ENCODE measurements at places on chromosomes 4 and X.
A peak's percentile ranks its signal among the peaks of the same experiment; 100 is the strongest.

DNA sequence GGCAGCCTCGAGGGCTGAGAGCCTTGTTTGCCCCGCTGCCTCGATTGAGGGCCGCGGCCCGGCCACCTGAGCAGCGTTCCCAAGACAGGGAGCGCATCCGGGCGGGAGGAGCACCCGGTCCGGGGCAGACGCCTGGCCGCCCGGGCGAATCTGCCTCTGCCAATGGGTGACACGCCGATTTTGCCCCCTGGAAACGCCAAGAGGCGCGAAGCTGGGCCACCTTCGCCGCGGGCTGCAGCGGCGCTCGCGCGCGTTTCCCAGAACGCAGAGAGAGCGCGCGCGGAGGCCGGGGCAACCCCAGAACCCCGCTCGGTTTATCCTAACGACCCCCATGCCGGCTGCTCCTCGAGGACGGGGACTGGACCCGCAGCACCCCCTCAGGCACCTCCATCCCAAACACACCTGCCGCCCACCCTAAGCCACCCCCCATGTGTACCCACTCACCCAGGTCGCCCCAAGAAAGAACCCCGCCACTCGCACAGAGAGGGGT lies 575 bp downstream of the MAP7D2 start:
- DNase-seq = no peak

GRCh38 chr4:77430847-77431246 lies 174.8 kb upstream of the CXCL13 start:
- DNase-seq = no peak

GRCh38 chr4:90057091-90057490 lies 70.1 kb upstream of the CCSER1 start:
- DNase-seq = no peak

- no peak for DNase-seq
These were observed 94.4 kb downstream of the SCD5 start for GRCh38 chr4:82704156-82704555.

DNA sequence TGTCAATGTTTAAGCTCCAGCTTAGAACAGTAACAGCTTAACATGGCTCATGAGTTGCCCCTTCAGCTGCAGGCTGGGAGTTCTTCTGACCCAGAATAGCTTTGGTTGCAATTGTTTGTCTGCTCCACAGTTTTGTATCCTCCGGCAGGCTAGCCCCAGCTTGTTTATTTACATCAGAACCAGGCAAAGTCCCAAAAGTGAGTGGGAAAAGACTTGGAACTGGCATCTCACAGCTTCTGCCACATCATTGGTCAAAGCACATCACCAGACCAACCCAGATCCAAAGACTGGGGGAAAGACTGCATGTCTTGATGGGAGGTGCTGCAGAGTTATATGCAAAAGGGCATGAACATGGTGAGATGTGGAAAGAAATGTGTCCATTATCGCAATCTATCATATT lies 231.2 kb upstream of the CPEB2 start:
- no peak for DNase-seq

- no peak for DNase-seq
These were observed 379.5 kb downstream of the ZIC3 start for GRCh38 chrX:137945470-137945869.

GRCh38 chr4:70737006-70737405 lies 15.2 kb downstream of the RUFY3 start:
- no peak for DNase-seq

DNA sequence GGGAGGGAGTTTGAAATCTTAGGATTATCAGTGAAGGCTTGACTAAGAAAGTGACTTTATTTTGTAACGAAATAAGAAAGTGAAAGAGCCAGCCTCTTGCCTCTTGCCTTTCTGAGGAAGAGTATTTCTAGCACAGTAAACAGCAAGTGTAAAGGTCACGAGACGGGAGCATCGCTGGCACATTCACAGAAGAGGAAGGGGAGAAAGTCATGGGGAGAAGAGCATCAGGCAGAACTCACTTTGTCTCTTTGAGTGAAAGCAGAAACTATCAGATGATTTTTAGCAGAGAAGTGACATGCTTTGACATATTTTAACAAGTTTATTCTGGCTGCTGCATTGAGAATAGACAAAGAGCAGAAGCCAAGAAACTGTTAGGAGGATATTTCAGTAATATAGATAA lies 313.8 kb downstream of the CAMK2D start:
- DNase-seq = no peak

- DNase-seq = no peak
These were observed 28.2 kb downstream of the NHS start for GRCh38 chrX:17403189-17403691.

- DNase-seq = no peak
These were observed 51.7 kb downstream of the GASK1B start for GRCh38 chr4:158121161-158121579.

GRCh38 chr4:118221227-118221800 lies 131.5 kb downstream of the PRSS12 start:
- DNase-seq = no peak

DNA sequence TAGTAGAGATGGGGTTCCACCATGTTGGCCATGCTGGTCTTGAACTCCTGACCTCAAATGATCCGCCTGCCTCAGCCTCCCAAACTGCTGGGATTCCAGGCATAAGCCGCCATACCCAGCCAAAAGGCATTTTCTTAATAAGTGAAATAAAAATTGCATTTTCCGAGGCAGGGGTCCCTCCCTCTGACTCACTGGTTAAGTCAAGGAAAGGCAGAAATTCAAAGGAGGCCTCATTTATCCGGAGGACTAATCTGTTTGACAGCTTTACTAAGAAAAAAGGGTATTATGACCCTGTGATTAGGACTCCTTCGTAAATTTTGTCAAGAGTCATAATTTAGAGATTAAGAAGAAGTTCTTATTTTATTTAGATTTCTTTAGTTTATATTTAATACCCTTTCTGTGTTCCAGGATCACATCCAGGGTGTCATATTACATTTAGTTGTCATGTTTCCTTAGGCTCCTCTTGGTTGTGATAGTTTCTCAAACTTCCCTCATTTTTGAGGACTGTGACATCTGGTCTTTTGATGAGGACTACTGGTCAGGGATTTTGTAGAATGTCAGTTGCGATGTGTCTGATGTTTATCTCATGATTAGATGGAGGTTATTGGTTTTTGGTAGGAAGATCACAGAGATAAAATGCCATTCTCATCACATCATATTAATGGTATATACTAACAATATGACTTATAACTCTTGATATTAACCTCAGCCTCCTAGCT lies 753.7 kb upstream of the AMOT start:
- DNase-seq = no peak

DNA sequence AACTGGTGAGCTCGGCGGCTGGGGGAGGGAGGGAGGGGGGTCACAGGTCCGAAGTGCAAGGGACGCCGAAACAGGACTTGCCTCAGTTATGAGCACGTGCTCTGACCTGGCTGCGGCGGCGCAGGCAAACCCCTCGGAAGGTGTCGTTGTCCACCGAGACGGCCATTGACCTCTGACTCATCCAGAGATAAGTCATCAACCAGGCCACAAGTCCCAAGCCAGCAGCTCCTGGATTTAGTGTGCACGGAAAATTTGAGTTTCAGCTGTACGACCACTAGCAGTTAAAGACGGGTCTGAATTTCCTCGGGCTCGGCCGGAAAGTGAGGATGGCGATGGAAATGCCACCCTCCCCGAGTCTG lies 674 bp downstream of the SH3D19 start:
- DNase-seq = no peak

DNA sequence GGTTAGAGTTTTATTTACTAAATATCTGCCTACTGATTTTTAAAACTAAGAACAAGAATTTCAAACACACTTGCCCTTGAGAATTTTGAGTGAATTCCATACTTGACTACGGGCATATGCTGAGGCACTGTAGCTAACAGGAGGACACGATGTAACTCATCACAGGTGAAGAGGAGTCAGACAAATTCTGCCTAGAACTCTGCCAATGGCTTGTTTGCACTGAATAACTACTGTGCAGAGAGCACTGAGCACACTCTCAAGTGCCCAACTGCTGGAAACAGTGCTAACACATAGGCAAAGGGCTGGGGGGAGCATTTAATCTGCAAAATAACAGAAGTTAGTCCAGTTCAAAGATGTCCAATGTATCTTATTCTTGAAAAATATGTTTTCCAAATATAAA lies 104.4 kb downstream of the WDFY3 start:
- DNase-seq = no peak

DNA sequence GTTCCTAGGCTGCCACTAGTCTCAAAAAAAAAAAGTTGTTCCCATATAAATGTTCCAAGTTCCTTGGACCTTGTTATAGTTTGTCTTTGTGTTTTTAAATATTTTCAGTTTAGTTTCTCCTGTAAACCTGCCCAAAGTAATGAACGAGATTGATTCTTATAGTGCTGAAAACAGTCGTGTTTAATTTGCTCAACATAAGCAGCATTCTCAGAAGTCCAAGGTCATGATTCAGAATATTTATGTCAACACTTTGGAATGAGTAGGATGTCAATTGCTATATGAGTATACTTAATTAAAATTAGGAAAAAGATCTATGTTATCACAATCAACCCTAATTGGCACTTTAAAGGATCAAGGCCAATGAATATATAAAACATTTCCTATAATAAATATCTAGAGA lies 510.9 kb downstream of the PPP4R3C start:
- DNase-seq = no peak

DNA sequence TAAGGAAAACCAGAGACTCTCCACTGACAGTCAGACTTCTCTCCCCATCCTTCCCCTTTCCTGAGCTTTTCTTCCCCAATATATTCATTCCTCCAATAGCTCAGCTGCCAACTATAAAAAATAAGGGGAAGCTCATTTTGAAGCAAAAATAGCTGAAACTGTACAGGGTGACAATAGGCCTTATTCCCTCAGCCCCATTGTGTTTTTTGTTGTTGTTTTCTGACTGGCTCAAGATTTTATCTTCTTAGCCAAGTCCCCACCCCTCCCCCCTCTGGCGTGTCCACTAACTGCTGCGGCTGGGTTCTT lies 26.2 kb downstream of the PRPS1 start:
- no peak for DNase-seq

DNA sequence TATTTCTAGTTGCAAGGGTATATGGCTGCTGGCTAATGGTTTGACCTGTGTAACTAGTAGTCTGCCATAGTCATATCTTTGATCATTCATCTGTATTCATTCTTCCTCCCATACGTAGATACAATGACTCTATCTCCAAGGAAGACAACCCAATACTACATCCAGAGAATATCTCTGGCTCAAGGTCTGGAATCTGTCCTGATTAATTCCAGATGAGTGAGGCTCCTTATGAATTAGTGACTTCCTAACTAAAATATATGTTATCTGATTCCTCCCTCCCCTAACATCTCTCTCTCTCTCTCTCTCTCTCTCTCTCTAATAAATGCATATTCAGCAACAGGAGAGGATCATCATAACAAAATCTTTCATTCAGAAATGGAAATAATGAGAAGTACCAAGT lies 641.5 kb downstream of the FAT4 start:
- DNase-seq = no peak

- DNase-seq = no peak
These were observed 29.9 kb downstream of the HMX1 start for GRCh38 chr4:8841678-8842268.

GRCh38 chrX:15438332-15438731 lies 54.1 kb upstream of the VEGFD start:
- no peak for DNase-seq

GRCh38 chr4:22962295-22962694 lies 269.6 kb downstream of the GBA3 start:
- no peak for DNase-seq

- DNase-seq = no peak
These were observed 489.3 kb downstream of the INPP4B start for GRCh38 chr4:142356801-142357200.

GRCh38 chrX:153818571-153819383 lies 11.6 kb downstream of the PDZD4 start:
- peak; percentile 39 for DNase-seq

GRCh38 chr4:183241322-183241640 lies 78.8 kb downstream of the CLDN22 start:
- no peak for DNase-seq

DNA sequence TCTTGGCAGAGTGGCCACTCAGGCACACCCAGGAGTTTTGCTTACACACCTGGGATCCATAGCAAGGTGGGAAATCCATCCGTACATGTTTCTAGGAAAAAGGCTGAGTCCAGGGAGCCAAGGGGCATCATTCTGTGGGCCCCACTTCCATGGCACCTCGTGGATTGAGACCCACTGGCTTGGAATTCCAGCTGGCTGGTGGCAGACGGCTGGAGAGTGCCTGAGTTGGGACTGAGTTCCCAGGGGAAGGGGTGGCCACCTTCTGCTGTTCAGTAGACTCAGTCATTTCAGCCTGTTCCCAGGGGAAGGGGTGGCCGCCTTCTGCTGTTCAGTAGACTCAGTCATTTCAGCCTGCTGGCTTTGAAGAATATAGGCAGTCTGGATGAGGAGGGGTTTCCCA lies 366.0 kb upstream of the GRIA3 start:
- no peak for DNase-seq

GRCh38 chr4:10808591-10808990 lies 124.0 kb upstream of the CLNK start:
- no peak for DNase-seq

- DNase-seq = no peak
These were observed 456.4 kb upstream of the HTR2C start for GRCh38 chrX:114127411-114128025.

DNA sequence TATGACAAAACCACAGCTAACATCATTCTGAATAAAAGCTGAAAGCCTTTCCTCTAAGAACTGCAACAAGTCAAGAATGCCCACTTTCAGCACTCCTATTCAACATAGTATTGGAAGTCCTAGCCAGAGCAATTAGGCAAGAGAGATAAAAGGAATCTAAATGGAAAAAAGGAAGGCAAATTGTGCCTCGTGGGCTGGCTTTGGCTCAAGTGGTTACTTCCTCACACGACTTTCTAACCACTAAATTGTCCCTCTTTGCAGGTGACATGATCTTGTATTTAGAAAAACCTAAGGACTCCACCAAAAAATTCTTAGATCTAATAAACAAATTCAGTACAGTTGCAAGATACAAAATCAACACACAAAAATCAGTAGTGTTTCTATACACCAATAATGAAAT lies 57.2 kb downstream of the SCML2 start:
- DNase-seq = no peak

DNA sequence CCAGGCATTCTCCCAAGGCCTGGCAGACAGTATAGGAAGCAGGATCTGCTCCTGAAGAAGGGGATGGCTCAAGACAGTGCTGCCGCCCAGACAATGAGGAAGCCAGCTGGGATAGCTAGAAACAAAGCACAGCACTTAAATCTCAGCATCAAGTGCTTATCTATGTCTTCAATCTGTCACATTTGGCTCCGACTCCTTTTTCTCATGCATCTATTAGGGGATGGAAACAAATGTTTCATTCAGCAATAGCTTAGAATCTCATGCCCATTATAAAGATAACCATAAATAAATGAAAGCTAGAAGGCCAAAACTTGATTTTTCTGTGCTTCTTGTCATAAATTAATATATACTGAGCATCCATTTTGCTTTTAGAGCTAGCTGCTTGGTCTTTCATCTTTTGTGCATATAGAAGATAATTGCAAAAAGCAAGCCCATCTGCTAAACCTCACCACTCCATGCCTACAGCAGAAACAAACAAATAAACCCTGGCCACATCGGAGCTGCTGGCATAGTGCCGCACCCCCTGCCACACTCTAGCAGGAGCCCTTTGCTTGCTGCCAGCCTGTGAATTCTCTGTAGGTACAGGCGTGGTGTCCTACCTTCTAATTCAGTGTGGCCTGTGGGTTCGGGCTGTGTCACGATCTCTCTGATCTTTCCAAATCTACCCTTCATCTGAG lies 75.9 kb downstream of the AASDH start:
- DNase-seq = no peak

GRCh38 chr4:119080721-119081541 lies 54.7 kb upstream of the MYOZ2 start:
- DNase-seq = no peak

- DNase-seq = no peak
These were observed 4.5 kb downstream of the CRMP1 start for GRCh38 chr4:5888222-5889001.

Measured in activated CD8-positive, alpha-beta memory T cell treated with anti-CD3 and anti-CD28 coated beads for 1 hour (primary cell).